Bone marrow (tissue), 2 donors: ENCODE measurements at places on chromosomes 13 and 19.

DNA sequence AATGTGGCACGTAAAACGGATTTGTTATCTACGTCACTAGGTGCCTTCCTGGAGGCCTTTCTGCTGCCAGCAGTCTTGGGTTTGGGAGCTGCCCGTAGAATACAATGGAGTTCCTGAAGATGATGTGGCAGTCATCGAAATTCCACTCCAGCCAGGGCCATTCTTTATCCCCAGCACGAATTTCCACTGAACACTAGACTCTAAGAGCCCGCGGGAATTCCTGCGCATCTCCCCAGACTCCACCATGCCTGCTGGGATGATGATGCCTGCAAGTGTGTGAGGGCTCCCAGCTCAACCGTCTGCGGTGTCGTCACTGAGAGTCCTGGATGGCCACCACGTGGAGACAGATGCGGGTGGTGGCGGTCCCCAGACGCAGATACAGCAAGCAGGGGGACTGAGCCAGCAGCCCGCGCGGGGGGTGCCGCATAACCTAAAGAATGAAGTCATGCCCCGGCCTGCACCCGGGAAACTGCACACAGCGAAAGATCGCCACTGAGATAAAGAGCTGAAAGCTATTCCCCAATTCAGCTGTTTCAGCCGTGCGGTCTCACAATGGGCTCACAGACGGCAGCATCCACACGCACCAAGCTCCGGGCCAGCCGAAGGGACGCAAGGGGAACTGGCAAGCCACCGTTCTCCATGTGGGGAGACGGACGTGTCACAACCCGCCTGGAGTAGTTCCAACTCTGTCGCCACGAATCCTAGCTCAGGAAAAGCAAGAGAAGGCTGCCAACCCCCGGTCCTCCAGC lies 41.1 kb downstream of the COL4A1 start:
- no peak for DNase-seq

DNA sequence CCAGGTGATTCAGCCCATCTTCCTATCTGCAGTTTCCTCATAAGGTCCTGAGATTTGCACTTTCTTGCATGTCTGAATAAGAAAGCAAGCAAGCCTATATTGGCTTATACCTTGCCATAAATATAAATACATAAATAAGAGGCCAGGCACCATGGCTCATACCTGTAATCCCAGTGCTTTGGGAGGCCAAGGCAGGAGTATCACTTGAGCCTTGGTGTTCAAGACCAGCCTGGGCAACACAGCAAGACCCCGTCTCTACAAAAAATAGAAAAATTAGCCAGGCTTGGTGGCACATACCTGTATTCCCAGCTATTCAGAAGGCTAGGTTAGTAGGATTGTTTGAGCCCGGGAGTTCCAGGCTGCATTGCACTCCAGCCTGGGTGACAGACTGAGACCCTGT lies 5.5 kb upstream of the GPATCH1 start:
- DNase-seq = no peak

- no peak for DNase-seq
Measured at GRCh38 chr13:38160131-38160530, 189.5 kb upstream of the UFM1 start.

DNA sequence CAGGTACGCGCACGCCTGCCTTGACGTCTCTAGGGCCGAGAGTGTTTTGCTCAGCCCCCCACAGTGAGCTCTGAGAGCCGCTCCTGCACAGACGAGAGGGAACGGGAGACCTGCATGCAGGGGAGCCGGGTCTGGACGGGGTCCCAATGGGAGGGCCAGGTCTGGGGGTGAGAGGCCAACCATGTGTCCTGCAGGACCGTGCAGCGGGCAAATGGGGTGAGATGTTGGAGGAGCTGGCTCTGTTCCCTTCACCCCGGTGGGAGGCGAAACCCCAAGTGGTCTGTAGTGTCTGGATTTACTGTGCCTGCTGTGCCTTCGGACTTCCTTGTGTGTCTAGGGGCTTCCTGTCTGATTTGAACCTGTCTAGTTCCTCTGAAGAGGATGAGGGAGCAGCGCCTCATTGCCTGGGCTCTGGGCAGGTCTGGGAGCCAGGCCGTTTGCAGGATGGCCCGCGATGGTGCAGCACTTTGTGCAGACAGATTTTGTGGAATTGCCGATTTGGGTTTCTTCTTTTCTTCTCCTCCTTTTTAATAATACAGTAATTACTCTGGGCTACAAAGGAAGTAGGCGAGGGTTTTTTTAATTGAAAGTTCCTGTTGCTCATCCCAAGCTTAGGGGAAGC lies 2.1 kb downstream of the CSNK1G2 start:
- peak; percentile 35 for DNase-seq
